ENCODE measurements at places on chromosomes 1 and 21.
A peak's percentile ranks its signal among the peaks of the same experiment; 100 is the strongest.

- no peak for DNase-seq
Observed at GRCh38 chr1:71350805-71351204, 270.0 kb upstream of the ZRANB2 start.

DNA sequence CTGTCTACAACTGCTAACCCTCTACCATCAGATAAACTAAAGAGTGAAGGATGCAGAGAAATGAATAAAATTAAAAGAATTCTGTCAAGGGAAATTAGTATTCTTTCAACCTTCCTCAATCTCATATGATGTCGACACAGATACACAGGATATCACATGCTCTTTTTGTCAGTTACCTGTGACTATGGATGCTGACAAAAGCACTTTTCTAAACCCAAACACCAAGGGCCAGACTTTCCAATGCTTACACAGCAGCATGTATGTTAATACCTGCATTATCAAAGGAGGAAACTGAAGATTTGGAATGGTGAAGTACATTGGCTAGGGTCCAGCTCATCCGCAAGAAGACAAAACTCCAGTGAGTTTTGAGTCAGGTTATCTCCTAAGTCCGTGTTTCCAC, 294.0 kb downstream of the SMYD3 start:
- no peak for DNase-seq

GRCh38 chr1:223102797-223103533, 40.1 kb downstream of the TLR5 start:
- no peak for DNase-seq

GRCh38 chr1:236489710-236490377, 33.9 kb upstream of the LGALS8 start:
- peak; percentile 61 for DNase-seq

DNA sequence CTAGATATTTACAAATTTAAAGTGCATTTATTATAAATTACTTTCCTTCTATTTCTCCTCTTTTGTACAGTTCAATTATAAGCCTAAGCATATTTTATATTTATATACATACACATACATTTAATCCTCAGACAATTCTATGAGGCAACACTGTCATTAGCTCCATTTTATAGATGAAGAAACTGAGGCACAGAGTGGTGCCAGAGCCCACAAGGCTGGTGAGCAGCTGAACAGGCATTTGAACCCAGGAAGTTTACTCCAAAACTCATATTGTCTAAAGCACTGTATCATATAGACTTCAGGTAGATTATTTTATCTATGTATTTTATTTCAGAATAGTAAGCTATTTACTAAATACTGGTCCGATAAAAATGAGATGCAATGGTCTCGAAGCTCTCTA, 52.3 kb downstream of the PTP4A2 start:
- no peak for DNase-seq

GRCh38 chr1:30521261-30521865, 202.0 kb downstream of the MATN1 start:
- DNase-seq = no peak

GRCh38 chr1:211472724-211473123, 19.2 kb downstream of the RD3 start:
- DNase-seq = no peak

- DNase-seq = peak; percentile 5
Observed at GRCh38 chr1:77220687-77221463, 1.6 kb upstream of the PIGK start.

DNA sequence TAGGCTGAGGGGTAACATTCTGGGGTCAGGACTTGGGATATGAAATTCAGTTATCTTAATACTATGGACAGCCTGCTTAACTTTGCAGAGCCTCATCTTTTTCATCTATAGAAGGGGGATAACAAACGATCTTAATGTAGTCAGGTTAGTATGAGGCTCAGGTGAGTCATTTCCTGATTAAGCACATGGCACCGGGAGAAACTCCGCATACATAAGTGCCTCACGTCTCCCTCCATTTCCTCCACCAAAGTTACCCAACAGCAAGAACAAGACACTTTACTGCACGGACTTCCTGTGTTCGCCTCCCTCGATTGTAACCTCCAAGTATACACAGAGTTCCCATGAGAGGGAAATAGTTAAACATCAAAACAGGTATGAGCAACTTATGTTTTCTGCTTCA, 112.7 kb upstream of the COA6 start:
- no peak for DNase-seq

GRCh38 chr1:243267471-243267880, 11.6 kb downstream of the SDCCAG8 start:
- no peak for DNase-seq

- no peak for DNase-seq
Observed at GRCh38 chr1:207647671-207648333, 2.9 kb downstream of the CR1L start.

DNA sequence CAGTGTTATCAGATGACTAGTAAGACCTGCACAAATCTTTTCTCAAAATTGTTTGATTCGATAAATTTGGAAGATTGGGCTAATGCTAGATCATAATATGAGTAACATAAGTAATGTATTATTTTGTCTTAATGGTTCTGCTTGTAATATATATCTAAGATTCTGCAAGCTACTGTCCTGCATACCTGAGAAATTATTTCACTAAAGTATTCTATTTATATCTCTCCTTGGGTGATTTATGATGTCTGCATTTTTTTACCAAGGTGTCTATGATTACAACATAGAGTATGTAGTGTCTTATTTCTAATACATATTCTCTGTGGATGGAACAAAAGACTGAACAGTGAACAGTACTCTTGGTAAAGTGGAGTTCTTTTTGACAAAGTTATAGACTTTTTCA, 166.6 kb downstream of the CLEC20A start:
- DNase-seq = no peak

DNA sequence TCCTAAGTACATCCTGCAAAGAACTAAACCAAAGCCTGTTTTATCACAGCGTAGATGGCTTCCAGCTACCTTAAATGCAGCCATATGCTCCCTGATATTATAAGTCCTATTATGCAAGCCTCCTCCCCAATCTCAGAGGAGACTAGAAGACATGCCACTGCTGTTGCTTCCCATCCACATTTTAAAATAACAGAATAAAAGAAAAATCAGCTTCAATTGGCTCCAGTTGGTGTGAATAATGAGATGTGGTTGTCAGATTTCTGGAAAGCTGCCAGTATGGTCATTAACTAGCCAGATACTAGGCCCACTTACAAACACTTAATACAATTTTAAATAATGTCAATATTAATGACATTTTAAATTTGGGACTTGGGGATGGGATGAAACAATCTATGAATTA, 25.7 kb downstream of the WARS2 start:
- no peak for DNase-seq

- DNase-seq = peak; percentile 29
Observed at GRCh38 chr1:222618880-222619596, 1.1 kb downstream of the MIA3 start.

DNA sequence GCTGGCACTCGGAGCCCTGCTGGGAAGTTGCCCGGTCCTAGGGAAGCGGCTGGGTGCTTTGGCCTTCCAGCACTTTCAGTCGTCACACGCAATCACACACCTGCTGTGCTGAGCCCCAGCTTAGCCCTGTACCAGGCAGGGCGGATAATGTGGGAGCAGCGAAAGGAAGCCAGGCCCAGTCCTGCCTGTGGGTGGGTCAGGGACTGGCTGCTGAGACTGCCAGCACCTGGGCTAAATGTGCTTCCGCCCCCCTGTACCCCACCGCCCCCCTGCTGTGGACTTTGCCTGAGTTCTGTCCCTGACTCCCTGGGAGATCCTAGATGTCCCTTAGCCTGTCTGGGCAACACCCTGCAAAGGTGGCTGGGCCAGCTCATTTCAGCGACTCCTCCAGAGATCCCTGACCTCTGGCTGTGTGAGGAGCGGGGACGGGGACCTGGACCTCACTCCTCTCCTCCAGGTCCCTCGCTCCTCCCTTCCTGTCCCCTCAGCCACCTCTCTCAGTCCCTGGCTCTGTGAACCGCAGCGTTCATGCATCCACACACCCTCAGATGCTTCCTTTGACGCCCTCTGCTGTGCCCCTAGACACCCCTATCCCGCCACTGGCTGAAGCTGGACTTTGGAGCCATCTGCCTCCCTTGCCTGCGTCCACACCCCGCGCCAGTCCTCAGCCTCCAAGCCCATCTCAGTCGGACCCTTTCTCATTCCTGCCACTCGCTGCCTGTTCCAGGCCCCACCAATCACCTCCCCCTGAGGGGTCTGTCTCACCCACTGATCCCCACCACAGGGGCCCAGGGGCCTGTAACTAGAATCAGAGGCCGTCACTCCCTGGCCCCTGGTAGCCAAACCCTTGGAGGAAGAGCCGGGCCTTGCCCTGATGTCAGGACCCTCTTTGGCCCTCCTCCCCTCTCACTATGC, 1.4 kb downstream of the MMEL1 start:
- DNase-seq = no peak

GRCh38 chr1:55546553-55546952, 331.4 kb upstream of the USP24 start:
- DNase-seq = no peak

- DNase-seq = no peak
Observed at GRCh38 chr1:112239683-112240330, 156.2 kb upstream of the CTTNBP2NL start.

GRCh38 chr1:94693435-94693834, 126.7 kb upstream of the SLC44A3 start:
- no peak for DNase-seq

- peak; percentile 66 for DNase-seq
Observed at GRCh38 chr1:79079770-79080169, 73.2 kb upstream of the ADGRL4 start.

GRCh38 chr1:39434797-39435395, 56.5 kb upstream of the BMP8A start:
- no peak for DNase-seq

- DNase-seq = no peak
Observed at GRCh38 chr21:45809421-45809820, 165.9 kb downstream of the PCBP3 start.

GRCh38 chr21:37582590-37582989, 216.0 kb downstream of the DYRK1A start:
- DNase-seq = peak; percentile 54

GRCh38 chr1:208044589-208045462, 133.9 kb upstream of the CD34 start:
- DNase-seq = no peak

GRCh38 chr1:200206761-200207160, 179.3 kb downstream of the NR5A2 start:
- no peak for DNase-seq

DNA sequence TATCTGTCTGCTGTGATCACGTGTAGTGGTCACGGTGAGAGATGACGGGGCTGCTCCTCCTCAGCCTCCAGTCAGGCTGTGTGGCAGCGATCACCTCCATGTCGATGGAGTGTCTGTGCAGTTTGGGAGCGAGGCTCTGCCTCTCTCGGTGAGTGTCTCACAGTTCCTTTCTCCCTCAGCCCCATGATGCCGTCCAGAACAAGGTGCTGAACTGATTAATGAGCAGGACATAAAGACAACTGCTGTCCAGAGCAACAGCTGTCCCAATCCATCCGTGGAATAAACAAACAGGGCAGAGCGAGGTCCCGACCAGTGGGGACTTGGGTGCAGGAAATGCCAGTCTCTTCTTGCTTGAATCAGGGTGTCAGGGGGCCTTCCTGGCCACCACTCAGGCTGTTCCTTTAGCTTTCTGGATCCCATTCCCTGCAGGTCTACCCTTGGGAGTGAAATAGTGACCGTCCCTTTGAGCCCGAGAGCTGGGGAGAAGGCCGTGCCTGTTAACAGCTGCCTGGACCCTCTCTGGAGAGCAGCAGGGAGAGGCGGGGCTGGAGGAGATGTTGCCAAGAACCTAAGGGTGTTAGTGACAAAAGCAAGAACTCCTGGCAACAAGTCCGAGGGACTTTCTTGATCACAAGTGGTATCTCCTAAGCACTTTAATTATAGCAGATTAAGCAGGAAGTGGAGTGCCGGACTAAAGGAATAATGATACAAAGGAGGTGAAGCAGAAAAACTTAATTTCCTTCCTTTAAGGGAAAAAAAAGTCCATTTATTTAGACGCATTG, 443.9 kb downstream of the KIF26B start:
- DNase-seq = no peak

GRCh38 chr1:44653107-44653964, 20.9 kb downstream of the TMEM53 start:
- DNase-seq = no peak

- DNase-seq = no peak
Observed at GRCh38 chr1:110060034-110060661, 10.3 kb downstream of the ALX3 start.

GRCh38 chr1:205985330-205986005, 17.7 kb downstream of the RAB7B start:
- no peak for DNase-seq

DNA sequence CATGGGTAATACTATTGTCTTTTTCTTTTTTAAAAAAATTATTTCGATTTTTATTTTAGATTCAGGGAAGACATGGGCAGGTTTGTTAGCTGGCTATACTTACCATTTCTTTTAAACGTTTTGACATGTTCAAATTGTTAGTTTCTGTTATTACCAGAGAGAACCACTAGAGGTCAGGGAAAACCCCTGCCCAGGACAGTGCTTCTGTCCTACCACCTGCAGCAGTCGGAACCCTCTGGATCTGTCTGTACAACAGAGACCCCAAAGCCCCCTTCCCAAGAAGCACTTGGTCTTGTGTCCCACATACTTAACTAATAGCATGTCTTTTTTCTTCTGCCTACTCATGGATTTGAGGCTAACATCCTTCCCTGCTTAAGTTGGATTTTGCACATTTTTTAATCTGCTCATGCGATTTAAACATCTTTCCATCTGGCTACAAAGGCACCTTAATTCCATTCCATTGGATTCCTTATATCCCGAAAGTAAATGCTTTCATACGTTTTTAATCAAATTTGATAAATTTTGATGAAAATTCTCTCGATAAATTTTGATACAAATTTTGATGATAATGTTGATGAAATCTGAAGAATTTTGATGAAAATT, 10.0 kb upstream of the C1orf115 start:
- DNase-seq = peak; percentile 58

DNA sequence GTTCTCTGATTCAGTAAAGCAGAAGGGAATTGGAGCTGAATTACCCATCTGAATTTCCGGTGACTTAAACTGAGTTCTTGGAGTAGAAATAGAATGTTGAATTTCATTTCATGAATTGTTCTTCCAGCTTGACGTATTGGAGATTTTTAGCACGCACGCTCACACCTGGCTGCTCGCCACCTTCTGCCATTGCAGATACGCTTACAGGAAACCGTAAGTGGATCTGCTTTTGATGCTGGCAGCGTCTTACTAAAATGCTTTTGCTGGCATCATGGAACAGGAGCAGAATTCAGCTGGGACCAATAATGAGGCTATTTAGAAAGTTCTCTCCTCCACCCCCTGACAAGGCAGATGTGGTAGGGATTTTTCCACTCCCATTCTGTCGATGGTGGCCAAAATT, 17.7 kb upstream of the ELAVL4 start:
- no peak for DNase-seq

DNA sequence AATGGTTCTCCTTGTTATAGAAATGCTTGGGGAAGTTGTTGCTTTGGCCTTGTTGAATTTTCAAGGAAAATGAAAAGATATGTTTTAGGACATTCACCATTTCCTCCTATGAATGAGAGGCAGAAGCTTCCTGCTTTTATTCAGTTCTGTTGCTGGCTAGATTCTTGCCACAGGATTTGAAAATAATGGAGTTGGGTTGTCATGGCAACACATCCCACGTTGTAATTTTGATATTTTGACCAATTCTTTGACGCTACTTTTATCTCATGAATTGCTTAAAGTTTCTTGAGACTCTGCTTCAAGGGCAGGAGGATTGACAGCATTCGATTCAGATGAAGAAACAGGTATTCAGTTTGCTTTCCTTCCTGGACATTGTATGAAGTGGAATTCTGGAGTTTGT, 331.5 kb downstream of the PRDM2 start:
- no peak for DNase-seq

All from AG08396 (cell line).